ENCODE measurements at places on chromosomes 12 and 14.

GRCh38 chr12:95739561-95740313 is 50.8 kb downstream of the NTN4 start:
- no peak for DNase-seq

- DNase-seq: no peak
These were observed 18.6 kb downstream of the KMT2D start for GRCh38 chr12:49041881-49042484.

DNA sequence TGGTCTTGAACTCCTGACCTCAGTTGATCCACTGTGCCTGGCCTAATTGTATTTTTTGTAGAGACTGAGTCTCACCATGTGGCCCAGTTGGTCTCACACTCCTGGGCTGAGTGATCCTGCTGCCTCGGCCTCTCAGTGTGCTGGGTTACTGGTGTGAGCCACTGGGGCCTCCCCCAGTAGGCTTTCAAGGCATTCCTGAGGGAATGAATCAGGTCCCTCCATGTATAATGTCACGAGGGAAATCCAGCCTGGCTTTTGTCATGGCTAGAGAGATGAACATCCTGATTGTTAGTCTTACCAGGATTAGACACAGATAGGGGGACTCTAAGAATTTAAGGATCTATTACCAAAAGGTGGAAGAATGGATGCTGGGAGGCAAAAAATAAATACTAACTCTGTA is 51.9 kb downstream of the CPSF2 start:
- no peak for DNase-seq

DNA sequence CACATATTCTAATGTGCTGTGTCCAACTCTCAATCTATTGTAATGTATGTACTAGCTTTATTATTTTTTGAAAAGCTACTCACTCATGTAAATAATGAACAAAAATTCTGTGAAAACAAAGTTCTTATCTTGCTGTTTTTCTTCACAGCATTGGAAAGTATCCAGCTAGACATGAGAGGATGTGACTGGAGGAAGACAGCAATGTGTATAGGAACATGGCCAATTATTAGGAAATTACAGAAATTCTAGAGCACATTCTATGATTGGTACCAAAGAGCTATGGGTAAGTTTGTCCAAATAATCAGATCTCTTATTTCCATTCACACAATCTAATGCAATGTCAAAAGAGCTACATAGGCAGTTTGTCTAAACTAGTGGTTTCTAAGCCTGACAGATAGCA is 1100.2 kb downstream of the FSCB start:
- no peak for DNase-seq

- no peak for DNase-seq
These were observed 6.4 kb downstream of the CSRP2 start for GRCh38 chr12:76872415-76872814.

DNA sequence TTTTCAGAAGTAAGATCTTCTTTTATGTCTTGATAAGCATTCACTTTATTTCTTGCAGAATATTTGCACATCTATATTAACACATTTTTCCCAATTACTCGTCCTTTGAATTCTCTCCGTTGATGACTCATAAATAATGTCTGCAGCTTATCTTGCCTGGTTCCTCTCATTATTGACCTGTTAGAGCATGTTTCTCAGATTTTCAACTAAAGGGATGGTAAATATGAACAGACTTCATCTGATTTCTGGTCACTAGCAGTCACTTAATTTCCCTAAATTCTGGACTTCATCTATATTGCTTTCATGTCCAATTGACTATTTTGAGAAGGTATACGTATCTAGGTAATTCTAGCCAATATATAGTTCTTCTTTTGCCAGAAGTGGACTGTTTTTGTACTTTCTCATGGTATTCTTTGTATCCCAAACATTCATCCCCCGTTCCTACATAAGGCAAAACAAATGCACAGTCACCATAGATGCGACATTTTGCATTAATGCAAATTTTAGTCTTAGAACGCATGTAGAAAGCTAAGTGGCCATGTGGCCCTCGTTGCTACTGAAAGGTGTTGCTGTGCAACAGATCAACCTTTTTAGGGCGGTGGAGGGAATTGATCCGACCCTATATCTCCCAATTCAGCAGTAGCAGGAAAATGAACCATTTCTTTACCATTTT is 6.2 kb downstream of the PIK3C2G start:
- no peak for DNase-seq

DNA sequence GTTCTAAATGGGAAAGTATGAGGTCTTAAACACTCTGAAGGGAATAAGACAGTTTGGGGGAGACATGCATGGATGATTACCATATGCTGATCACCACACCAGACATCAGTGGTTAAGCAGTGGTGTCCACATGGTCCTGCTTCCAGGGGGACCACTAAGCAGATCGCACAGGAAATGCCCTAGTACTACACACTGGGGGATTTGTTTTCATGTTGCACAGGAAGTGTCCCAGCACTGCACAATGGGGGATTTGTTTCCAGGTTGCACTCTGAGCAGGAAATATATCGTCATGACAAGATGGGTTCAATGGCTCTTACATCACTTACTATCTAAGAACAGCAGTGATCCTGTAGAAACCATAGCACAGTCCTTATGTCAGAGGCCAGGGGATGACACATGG is 245.5 kb downstream of the BCL11B start:
- DNase-seq: no peak

GRCh38 chr12:8991371-8992345 is 2.3 kb downstream of the KLRG1 start:
- no peak for DNase-seq

- DNase-seq: no peak
These were observed 198.1 kb upstream of the KRR1 start for GRCh38 chr12:75709503-75709902.

DNA sequence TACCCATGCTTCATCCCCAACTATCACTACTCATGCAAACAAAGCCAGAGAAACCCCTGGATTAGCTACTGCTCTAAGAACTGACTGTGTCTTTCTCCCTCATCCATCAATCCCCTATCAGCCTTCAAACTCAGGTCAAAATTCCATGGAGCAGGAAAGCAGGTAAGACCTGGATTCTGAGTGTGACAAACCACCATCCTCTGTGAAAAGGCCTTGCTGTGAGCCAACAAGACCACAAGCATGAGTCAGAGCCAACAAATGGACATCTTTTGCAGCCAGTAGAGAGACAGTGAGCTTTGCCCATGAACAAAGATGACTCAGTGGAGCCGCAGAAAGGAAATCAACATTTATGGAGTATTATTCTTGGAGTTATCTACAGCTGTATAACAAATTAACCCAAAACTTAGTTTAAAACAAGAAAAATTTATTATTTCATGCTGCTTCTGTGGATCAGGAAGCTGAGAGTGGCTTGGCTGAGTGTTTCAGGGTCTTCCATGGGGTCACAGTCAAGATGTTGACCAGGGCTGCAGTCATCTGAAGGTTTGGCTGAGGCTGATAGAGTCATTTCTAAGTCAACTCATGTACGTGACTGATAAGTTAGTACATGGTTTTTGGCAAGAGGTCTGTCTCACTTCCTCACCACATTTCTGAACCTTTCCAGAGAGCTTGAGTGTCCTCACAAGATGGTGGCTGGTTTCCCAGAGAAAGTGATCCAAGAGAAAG is 61.1 kb downstream of the PITPNM2 start:
- DNase-seq: no peak

- no peak for DNase-seq
These were observed 72.5 kb downstream of the ACSS3 start for GRCh38 chr12:81150382-81150781.

DNA sequence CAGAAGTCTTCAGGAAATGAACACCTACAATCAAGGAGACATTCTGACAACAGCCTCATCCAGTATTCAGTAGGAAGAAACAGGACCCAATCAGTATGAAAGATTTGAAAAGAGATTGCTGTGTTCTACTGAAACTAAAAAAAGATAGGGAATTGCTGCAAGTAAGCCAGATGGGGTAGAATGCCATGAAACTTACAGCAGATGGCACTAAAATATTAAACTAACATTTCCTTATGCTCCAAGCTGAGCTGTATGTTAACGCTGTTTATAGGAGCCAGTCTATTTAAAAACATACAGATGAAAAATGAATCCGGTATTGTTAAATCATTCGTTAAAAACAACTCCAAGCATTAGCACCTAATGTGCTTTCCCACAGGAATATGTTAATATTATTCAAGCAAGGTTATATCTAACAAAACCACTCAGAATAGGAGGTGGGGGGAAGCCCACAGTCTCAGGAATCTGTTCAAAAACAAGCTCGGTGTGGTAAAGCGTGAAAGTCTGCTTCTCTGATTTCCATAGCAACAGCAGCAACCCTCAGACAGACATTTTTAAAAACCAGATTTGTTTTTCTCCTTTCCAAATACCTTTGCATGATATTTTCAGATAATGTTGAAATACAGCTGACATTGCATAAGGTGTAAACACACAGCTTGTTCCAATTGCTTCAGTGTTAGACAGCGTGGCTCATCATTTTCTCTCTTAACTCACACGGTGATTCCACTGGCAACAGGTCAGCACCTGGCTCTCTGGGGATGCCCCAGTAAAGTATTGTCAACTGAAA is 131.4 kb upstream of the CCDC175 start:
- DNase-seq: no peak

DNA sequence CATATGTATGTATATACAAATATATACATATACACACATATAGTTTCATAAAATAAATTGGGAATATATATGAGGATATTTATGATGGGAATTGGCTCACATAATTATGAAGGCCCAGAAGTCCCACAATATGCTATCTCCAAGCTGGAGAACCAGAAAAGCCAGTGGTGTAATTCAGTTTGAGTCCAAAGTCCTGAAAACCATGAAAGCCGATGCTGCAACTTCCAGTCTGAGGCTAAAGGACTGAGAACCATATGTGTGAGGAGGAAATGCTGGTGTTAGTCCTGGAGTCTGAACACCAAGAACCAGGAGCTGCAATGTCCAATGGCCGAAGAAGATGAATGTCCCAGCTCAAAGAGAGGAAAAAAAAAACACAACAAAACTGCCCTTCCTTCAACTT is 65.5 kb upstream of the PRKD1 start:
- no peak for DNase-seq

DNA sequence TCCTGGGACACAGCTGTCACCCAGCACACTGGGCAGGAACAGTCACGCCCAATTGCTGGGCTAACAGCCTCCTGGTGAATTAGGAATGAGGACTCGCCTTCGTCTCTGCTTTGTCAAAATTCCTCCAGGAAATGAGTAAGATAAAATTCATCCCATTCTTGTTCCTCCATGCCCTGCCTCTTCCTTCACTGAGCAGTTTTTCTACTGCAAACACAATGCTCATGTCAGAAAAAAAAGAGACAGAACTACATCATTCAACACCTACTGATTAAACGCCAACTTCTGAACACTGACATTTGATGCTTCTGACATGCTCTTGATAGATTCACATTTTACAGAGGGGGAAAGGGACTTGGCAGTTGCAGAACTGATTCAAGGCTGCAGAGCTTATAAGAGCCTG is 37.5 kb upstream of the DTX1 start:
- DNase-seq: no peak

- DNase-seq: no peak
These were observed 1.9 kb downstream of the HOXC4 start for GRCh38 chr12:54055552-54055951.

DNA sequence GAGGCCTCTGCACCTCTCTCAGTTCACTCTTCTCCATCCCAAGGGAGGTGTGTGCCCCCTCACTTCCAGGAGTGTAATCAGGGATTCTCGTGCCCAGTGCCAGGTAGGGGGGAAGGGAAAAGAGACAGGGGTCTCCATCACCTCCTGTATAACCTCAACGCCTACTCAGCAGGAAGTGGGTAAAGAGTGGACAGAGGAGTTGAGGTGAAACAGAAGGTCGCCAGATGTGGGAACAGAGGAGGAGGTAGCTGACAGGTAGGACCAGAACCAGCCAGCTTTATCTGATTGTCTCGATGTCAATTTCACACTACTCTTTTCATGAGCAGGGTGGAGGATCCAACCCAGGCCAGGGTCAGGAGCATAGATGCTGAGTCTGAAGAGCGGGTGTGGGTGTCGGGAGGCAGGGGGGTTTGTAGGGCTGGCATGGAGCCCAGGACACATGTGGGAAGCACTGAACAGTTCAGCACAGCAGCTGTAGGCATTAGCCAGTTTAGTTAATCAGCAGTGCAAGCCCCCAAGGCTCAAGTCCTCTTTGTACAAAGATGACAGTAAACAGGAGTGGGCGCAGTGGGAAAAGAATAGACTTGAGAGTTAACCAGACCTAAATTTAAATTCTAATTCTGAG is 213.5 kb downstream of the PELI2 start:
- no peak for DNase-seq

DNA sequence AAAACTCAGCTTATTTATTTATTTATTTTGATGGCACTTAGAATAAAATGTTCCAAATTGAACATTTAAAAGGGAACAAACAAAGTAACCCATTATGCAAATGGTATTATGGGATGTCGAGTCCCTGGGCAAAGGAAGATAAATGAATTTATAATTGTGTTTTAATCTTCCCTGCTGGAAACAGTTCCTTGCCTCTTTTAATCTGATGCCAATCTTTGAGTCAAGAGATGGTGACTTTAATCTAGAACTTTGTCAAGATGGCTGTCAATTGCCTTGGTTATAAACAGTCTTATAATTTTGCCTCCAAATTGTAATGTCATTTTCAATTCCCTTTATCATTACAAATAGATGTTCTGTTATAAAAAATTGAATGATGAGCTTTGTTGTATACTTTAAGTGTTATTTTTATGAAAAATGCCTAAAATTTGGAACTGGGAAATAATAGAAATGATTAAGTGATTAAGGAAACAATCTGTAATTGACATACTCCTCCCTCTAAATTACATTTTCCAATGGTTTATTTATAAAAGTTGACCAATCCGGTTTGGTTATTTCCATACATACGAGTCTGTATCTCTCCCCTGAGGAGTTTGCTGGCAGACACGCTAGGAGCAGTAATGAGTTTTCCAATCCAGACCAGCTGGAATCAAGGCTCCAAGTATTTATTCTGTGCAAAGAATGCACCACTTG is 134.9 kb upstream of the FRMD6 start:
- no peak for DNase-seq

GRCh38 chr12:56078931-56079722 is 838 bp upstream of the ERBB3 start:
- DNase-seq: peak; percentile 68

GRCh38 chr12:40832668-40833067 is 140.4 kb downstream of the CNTN1 start:
- DNase-seq: no peak

- DNase-seq: no peak
These were observed 121.7 kb downstream of the PPM1H start for GRCh38 chr12:62813031-62813829.

DNA sequence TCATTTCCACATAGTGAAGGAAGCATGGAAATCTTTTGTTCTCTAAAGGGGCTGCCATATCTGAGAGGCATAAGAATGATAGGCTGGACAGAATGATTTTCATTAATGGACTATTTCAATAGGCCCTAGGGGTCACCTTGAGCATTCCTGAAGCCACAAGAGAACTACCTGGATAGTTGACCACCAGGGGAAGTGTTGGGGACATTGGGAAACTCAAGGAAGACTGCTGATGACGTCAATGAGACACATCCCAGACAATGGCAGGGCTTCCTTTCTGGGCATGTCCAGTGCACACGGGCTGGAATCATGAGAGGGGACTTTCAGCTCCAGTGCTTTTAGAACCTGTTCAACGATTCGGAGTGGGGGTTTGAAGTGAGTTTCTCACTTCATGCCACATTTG is 48.8 kb upstream of the CHST11 start:
- no peak for DNase-seq
